ENCODE measurements at places on chromosomes 2 and 18.

- DNase-seq, result no peak
Measured at GRCh38 chr2:37614061-37614738, 57.2 kb downstream of the CDC42EP3 start.

GRCh38 chr2:74497777-74498499 lies 1.5 kb downstream of the LBX2 start:
- DNase-seq, result no peak

DNA sequence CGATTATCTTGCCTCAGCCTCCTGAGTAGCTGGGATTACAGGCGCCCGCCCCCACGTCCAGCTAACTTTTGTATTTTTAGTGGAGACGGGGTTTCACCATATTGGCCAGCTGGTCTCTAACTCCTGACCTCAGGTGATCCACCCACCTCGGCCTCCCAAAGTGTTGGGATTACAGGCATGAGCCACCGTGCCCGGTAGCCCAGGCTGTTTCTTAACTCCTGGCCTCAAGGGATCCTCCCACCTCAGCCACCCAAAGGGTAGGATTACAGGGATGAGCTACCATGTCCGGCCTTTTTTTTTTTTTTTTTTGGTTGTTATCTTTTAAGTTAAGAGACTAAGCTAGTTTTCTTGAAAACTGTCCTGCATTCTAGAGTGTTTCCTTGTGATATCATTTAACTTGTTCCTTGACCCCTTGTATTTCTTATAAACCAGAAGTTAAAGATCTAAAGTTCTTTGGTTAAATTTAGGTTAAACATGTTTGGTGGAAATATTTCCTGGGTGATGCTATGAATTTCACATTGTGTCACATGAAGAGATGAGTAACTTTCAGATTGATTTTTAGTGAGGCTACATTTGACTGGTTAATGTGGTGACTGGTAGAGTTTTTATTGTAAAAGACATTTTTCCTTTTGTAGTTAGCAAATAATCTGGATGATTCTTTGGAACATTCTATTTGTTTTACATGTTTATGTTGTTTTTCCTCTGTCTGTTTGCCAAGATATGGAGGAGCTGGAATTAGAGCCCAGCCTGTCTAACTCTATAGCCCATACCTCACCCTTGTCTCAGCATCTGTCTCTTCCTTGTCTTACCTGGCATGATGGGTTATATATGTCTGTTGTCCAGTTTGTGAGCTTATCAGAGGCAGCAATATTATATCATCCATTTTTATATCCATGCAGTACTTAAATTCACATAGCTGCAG lies 5.2 kb downstream of the NCAPH start:
- no peak for DNase-seq

GRCh38 chr2:218722876-218723785 lies 12.5 kb downstream of the TTLL4 start:
- DNase-seq, result no peak

DNA sequence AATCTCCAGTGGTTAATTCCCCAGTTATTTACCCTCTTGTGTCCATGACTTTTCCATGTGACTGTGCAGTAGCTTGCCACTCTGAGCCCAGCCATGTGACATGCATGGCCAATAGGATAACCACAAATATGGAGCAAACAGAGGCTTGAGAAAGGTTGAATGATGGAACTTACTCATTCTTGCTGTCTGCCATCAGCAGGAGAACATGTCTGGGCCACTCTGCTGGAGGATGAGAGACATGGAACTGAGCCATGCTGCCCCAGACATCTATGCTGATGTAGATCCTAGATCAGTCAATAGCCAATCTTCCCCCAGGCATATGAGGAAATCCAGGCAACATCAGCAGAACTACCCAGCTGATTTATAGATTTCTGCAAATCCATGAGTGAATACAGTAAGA lies 992.3 kb upstream of the FANCL start:
- no peak for DNase-seq

GRCh38 chr2:150468350-150468960 lies 19.0 kb downstream of the RND3 start:
- DNase-seq, result no peak

GRCh38 chr18:42196651-42197050 lies 241.6 kb downstream of the PIK3C3 start:
- DNase-seq, result no peak

DNA sequence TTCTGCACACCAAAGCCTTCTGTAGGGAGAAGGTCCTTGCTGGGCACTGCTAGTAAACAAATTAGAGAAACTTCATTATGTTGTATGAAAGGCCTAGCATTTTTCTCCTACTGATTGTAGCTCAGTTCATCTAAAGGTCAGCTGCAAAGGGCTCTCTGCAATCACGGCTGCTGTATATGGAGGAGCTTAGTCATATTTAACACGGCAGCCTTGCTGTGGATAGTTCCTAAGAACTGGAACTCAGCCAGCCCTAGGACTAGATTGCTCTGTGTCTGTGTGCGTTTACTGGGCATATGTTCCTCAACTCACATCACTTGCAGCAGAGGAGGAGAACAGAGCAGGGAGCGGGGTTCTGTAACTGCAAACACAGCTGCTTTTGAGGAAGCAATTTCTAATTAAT lies 1103.9 kb upstream of the KLHL29 start:
- peak; percentile 32 for DNase-seq

GRCh38 chr2:20448246-20448976 lies 1.5 kb downstream of the RHOB start:
- no peak for DNase-seq

GRCh38 chr18:79942786-79943607 lies 8.5 kb downstream of the SLC66A2 start:
- no peak for DNase-seq

DNA sequence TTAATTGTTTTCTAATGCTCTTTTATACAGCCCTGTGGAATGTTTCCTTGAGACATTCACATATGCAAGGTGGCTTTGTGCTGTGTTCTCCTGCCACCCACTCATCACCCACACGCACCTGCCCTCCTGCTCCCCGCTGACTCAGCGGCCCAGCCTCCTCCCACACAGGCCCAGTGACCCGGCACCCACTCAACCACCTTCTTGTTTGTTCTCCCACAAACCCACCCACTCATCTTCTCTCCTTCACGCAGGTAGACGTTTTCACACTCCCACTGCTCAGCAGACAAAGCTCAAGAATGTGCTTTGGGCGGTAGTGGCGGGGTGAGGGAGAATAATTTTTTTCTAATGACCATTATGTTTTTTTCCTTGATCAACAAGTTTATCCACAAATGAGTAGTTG lies 28.6 kb upstream of the NEMP2 start:
- DNase-seq, result no peak

DNA sequence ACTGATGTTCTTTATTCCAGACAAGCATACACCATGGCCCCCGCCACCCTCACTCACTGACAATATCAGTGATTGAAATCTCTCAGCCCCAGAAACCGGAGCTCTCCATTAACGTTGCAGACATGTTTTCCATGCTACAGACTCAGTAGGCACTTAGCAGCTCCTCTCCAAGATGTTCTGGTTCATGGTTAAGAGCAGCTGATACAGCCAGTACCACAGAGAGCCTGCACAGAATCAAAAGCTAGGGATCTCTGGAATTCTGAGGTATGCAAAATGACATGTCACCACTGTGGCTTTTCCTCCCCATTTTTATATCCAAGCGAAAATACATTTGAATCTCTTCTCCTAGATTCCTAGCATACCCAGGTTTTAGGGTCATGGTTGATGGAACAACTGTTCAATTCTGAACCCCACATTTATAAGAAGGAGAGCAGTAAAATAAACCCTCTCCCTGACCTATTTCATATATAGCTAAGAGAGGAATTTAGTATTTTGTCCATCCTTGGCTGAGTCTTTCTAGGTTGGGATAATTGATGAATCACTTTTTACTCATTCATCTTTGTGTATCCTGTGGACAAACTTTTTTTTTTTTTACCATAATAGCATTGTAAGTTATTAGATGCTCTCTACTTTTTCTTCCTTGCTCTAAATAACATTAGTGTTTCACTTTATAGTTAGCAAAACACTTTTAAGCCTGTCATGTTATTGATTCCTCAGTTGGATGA lies 488.4 kb upstream of the PIK3C3 start:
- DNase-seq, result no peak

Data from hindlimb muscle (tissue), 1 donor.